EH (cell line): ENCODE measurements at places on chromosomes 2 and 18.

GRCh38 chr2:33370636-33371265, 105.7 kb upstream of the RASGRP3 start:
- no peak for DNase-seq

GRCh38 chr18:22272242-22272641, 102.9 kb downstream of the GATA6 start:
- no peak for DNase-seq

DNA sequence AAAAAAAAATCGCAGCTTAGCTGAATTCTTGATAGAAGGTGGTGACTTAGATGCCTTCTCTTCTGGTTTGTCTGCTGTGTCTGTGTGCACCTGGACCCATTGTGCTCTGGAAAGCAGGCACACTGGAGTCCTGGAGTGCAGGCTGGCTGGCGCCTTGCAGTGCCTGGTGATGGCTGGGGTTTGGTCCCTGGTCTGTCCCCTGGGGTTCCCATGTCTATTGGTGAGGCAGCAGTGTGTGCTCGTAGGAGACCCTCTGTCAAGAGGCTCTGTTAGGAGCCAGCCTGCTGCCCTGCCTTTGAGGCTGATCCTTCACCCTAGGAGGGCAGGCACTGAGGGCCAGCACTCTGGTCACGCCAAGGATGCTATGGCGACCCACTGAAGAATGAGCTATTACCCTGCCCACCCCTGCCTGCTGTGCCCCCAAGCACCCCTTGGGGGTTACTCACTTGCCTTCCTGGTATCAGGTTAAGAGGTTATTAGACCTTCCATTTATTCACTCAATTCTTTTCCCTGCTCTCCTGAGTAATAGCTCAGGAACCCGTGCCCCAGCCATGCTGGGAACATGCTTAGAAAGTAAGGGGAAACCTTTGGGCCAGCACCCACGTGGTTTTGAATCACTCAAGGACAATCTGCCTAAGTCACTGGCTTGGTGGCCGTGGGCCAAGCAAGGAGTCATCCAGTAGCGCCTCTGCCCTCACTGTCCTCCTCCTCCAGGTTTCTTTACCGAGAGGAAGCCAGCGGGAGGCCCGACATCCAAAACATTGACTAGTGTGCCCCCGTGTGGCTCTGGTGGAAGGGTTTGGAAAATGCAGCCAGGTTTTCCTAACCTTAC, 284.5 kb downstream of the PRKCE start:
- peak; percentile 100 for DNase-seq

DNA sequence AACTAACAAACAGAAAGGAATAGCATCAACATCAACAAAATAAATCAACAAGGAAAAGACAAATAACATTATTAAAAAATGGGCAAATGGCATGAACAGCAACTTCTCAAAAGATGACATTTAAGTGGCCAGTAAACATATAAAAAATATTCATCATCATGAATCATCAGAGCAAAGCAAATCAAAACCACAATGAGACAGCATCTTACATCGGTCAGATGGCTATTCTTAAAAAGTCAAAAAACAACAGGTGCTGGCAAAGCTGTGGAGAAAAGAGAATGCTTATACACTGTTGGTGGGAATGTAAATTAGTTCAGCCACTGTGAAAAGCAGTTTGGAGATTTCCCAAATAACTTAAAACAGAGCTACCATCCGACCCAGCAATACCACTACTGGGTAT, 327.1 kb downstream of the CMPK2 start:
- DNase-seq: peak; percentile 3

DNA sequence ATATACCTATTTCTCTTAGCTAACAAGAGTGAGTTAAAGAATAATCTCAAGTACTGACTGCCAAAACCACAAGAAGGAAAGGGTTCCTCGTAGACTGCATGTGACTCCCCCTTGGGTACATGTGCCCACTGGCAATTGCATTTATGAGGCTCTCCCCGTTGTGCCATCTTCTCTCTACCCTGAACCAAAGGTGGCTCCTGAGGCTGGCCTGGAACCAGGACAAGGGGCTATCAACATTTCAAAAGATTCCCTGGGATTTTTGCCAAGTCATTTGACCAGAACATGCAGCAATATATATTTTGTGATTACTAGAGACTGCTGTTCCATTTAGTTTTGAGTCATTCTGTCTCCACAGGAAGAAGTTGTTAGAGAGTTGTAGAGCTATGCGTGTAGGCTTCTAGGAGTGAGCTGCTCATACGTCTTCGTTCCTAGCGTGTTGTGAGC, 45.8 kb downstream of the LAMA3 start:
- peak; percentile 30 for DNase-seq

DNA sequence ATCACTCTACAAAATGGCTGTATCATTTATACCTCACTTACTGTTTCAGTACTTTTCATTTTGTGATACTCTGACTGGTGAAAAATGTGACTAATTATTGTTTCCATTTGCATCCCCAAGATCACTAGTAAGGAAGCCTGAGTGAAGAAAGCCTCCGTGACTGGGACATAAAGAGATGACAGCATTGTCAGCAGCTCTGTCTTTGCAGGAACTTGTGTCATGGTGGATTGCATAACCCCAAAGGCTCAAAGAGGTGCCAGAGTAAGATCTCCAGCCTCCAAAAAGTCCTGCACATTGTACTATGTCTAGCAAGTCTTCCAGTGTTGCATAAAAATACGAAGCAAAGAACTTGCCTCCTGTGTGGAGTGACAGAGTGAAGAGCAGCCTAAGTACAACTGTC, 187.5 kb upstream of the CRIM1 start:
- no peak for DNase-seq

GRCh38 chr2:64012115-64012514, 7.1 kb downstream of the VPS54 start:
- DNase-seq: peak; percentile 4

- DNase-seq: peak; percentile 10
Observed at GRCh38 chr18:44986933-44987332, 306.2 kb downstream of the SETBP1 start.

DNA sequence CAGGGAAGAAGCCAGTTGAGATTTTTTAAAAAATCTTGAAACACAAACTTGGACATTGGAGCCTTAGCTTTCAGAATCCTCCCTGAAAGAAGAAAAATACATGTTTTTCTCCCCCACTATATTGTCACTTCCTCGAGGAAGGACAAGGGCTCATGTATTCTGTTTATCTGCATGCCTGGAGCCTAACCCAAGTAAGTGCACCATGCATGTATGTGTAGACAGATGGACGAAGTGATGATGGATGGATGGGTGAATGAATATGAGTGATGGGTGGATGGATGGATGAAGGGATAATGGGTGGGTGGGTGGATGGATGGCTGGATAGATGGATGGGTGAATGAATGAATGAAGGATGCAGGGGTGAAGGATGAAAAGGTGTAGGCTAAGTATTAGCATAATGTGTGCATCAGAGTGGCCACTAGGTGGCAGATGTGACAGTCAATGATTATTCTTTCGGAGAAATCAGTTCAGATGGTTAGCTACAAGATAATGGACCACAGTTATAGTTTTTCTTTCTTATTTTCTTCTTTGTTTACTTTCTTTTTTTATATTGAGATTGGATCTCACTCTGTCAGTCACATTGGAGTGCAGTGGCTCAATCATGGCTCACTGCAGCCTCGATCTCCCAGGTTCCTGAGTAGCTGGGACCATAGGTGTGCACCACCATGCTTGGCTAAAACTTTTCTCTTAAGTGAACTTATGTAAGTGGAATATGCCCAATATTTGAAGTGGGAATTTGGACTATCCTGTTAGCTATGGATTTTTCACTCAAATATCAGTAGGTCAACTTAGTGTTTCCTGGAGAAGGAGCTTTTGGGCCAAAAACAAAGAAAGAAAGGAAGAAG, 18.5 kb upstream of the CCDC93 start:
- peak; percentile 46 for DNase-seq

- no peak for DNase-seq
Observed at GRCh38 chr2:231290321-231291015, 92.0 kb downstream of the ARMC9 start.

- DNase-seq: no peak
Observed at GRCh38 chr2:218386505-218387368, 4.7 kb downstream of the SLC11A1 start.

DNA sequence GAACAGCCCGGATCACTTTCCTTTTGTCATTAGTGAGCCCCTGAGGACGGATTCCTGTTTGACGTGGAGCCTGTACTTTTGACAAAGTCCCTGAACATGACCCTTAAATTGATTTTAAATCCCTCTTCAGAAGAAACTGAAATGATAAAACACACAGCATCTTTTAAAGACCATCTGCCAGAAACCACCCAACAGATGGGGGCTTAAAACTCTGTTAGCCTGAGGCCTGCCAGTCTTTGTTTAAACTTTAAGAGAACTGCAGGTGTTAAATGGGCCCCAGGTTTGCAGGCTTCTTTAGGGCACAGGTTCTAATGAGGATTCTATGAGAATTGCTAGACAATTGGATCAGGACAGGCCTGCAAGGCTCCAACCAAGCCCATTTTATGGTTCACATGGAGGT, 177.9 kb downstream of the ALK start:
- no peak for DNase-seq

DNA sequence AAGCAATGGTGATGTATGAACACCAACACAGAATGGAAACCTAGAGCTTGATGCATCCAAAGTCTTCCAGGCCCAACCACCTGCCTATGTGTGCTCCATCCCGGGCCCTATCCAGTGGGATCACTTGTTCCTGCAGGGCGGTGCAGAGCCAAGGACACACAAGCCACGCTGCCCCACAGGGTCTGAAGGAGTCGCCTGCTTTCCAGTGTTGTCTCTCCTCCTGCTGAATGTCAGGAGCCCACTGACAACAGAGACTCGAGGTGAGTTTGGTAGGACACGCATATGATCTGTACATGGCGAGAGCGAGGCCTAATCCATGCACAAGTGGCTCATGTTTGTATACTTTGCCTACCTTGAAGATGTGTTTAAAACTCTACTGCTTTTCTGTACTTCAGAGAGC, 70.9 kb upstream of the FHL2 start:
- DNase-seq: no peak

DNA sequence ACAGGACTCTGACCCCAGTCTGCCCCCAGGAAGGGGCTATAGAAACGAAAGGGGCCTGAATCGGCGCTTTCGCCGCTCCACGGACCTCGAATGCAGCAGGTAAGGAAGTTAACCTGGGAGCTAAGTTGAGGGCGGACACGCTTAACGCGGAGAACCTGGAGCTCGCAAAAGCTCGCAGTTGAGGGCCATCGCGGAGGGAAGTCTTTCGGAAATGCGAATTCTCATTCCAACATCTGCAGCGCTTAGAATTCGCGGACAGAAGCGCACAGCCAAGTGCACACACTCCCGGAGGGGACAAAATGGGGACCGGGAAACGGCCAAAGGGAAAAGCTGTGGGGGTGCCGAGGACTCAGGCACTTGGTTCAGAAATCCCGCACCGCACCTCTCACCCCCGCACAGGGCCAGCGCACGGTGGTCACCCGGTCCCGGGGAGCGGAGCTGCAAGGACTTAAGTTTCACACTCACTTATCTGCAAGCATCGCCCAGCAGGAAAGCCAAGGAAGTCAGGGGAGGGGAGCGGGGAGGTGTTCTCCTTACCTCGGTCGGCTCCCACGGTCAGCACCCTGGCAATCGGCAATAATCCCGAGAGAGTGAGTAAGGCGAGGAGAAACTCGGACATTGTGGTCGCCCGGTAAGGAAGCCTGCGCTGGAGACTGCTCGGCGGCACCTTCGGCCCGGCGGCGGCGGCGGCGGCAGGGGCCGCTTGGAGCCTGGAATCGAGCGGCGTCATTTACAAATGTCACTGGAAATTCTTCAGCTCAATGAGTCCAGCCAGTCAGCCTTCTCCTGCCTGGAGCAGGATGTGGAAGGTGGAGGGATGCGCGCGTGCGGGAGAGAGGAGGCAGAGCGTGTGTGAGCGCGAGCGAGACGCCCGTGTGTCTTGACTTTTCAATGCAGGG, 456 bp downstream of the LRP1B start:
- DNase-seq: peak; percentile 42
